ENCODE measurements at places on chromosomes 13 and 19.
A peak's percentile ranks its signal among the peaks of the same experiment; 100 is the strongest.

- DNase-seq: no peak
Observed at GRCh38 chr19:6705931-6706632, 14.4 kb downstream of the C3 start.

DNA sequence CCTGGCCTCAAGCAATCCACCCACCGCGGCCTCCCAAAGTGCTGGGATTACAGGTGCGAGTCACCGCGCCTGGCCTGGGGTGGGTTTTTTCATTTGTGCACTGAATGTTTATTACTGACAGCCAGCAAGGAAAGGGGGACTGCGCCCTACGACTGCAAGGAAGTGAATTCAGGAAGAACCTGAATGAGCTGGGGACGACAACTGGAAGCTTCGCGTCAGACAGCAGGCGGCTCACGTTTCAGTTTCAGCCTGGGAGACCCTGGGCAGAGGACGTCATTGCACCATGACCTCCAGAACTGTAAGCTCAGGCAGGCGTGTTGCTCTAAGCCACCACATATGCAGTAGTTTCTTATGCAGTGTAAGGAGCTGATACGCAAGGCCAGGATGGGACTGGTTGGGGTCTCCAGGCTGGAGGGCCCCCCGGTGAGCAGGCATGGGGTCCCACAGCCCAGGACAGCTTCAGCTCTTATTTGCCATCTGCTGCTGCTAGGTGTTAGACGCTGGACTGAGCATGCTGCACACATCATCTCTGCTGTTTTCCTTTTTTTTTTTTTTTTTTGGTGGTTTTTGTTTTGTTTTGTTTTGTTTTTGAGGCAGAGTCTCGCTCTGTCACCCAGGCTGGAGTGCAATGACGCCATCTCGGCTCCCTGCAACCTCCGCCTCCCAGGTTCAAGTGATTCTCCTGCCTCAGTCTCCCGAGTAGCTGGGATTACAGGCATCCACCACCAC, 66.6 kb downstream of the GADD45B start:
- no peak for DNase-seq

DNA sequence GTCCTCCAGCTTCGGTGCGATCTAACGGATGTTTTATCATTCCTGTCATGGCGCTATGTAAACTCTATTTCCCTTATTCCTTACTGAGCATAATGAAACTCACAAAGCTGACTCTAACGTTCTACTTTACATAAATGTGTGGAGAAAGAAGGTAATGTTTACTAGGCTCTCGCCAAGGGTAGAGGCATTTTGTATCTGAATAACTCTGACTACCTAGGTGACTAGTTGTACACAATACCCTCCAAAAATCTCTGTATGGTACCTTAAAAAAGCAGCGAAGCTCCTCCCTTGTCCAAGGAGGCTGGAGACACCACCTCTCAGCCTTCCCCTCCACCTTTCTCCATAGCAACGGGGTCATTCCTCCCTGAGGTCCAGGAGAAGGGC, 316 bp upstream of the ZNF530 start:
- no peak for DNase-seq

GRCh38 chr19:42284591-42285341, 15.7 kb downstream of the CIC start:
- DNase-seq: no peak

DNA sequence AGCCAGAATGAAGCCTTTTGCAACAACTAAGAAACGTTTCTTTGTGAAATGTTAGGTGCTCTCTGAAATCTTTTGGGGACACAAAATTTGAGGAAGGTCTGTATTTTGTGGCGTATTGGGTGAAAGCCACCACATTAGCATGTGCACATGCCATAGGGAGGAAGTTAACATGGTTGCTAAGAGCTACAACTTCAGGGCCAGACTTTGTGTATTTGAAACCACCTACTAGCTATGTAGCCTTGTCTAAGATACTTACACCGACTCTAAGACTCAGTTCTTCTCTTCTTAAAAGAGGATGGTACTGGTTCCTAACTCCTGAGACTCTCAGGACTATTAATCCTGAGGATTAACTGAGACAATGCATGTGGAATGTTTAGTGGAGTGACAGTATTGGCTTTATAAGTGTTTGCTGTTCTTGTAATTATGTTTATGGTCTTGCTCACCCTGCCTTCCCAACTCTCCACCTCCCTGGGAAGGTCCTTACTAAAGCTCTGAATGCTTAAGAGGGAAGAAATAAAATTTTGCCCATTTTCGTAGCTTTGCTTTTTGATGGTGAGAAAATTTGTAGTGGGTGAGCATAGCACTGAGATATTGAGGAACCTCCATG, 15.5 kb downstream of the SERP2 start:
- DNase-seq: no peak

DNA sequence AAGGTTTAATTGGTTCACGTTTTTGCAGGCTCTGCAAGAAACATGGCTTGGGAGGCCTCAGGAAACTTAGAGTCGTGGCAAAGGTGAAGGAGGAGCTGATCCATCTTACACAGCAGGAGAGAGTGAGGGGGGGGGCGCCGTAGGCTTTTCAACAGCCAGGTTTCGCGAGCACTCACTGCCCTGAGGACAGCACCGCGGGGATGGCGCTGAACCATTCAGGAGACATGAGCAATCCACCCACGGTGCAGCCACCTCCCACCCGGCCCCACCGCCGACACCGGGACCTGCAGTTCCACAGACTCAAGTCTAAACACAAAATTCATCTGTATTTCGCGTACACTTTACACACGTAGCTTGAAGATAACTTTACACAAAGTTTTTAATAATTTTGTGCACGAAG, 73.6 kb downstream of the KDM4B start:
- DNase-seq: no peak

DNA sequence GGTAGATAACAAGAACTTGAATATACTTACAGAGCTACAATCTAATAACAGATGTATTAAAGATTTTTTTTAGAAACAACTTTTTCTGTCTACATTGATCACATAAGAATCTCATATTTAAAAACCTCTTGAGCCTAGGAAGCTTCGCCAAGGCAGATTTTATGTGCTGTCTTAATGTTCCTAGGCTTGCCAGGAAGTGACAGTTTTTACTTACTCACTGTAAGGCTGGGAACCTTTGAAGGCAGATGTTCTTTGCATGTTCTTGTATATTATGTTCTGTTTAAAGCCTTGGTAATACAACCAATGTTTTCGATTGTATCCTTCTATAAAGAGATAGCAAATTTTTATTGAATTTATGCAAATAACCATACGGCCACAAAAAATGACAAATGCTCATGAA, 492.7 kb downstream of the GPC5 start:
- DNase-seq: no peak

DNA sequence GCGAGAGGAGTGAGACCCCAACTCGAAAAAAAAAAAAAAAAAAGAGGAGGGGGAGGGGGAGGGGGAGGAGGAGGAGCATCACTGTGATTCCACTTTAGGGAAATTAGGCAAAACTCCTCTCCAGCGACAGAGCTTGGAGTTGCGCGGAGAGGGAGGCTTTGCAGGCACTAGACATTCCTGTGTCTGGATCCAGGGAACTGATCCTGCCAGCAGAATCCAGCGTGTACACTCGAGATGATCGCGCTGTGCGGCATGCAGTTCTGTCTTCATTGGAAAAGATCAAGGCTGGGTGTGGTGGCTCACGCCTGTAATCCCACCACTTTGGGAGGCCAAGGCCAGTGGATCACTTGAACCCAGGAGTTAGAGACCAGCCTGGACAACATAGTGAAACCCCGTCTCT, 29.6 kb upstream of the KLF2 start:
- no peak for DNase-seq

DNA sequence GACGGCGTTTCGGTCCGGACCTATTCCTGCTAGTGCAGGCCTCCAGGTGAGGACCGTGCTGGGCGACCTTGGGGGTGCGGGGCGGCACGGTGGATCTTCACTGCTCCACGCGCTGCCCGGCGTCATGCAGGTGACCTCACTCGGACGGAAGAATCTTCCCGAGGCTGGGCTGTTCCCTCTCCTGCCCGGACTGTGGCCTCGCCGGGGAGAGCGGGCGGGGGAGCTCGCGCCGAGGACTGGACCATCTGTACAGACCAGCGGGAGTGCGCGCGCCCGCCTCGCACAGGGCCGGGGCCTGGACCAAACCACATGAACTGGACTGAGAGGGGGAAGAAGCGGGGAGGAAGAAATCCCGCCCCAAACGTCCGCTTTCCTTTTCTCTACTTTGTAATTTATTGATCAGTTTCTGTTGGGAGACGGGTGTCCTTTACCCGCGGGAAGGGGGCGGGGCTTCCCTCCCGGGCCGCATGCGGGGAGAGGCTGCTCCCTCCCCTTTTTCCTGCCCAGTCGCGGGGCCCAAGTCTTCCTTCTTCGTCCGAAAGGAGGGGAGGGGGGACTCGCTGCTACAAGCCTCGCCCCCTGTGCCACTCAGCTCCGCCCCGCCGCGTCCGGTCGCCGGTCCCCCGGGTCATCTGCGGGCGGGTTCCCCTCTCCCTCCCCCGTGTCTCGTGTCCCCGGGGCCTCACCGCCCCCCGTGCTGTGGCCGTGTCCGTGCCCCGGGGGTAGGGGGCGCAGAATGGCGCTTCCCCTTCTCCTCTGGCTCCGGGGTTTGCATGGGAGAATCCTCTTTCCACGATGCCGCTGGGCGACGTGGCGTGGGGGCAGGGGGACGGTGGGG, 4.9 kb downstream of the HRC start:
- peak; percentile 34 for DNase-seq

- no peak for DNase-seq
Observed at GRCh38 chr13:92972751-92973150, 253.9 kb upstream of the GPC6 start.

DNA sequence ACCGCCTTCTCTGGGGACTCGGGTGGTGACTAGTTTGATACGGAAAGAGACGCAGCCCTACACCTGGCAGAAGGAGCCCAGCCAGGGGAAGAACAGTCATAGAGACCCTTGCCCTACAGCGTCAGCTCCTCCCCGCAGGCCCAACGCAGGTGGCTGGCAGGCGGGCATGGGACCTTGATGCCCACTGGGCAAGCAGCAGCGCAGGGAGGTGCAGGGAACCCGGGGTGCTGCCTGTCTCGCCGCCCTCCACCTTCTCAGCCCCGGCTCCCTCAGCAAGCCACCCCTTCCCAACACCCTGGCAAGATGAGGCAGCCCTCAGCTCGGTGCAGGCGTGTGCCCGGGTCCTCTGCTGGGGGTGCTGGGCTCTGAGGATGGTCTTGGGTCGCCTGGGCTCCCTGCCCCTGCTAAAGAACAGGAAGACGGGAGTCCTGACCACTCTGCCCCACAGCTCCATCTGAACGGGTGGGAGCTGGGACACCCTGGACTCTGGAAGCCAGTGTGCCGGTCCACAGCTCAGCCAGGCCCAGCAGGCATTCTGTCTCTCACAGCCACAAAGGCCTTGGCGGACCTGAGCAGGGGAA, 9.0 kb downstream of the MIER2 start:
- no peak for DNase-seq

DNA sequence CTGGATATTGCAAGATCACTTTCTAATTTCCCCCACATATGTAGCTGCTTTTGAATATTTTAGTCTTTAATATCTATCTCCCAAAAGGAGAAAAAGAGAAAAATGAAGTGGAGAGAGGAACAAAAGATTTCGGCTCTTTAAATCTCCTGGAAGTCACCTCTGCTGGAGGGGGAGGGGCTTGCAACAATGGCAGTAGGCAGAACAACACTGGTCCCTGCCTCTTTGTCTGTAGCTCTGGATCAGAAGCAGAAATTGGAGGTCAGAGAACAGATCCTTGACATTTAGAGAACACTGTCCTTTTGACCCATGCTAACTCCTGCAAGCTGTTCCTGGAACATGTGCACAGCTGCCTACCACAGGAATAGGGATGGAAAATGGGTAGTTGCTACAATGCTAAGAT, 86.7 kb upstream of the GPR12 start:
- no peak for DNase-seq

GRCh38 chr19:34034318-34034846, 137.9 kb upstream of the LSM14A start:
- DNase-seq: no peak

GRCh38 chr13:80039000-80039399, 301.9 kb downstream of the SPRY2 start:
- no peak for DNase-seq

GRCh38 chr13:98528663-98529064, 48.2 kb downstream of the STK24 start:
- DNase-seq: no peak
